ENCODE measurements at places on chromosomes 4 and X.

- DNase-seq, result no peak
These were observed 130.0 kb downstream of the AR start for GRCh38 chrX:67673741-67674274.

DNA sequence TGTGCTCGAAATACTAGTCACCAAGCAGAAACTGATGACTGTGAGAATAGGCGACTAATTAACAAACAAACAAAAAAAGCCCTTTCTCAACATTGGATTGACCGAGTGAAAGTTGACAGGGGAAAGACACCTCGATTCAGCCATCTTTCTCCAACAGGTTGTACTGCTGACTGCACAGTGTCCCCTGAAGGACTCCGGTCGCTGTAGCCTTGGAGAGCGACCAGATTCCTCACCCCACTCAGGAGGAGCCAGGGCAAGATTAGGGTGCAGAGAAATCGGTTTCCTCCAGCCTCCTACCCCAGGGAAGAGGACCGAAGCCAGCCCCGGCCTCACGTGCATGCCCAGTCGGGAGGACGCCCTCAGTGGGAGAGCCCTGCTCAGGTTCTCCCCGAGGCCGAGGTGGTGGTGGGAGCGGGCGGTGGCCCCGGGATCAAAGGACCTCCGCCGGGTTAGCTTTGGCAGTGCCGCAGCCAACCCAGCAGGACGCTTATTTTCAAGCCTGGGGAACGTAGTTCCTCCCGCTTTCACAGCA lies 1.1 kb upstream of the RAP1GDS1 start:
- DNase-seq, result no peak

GRCh38 chrX:138014577-138014976 lies 448.6 kb downstream of the ZIC3 start:
- DNase-seq, result no peak

DNA sequence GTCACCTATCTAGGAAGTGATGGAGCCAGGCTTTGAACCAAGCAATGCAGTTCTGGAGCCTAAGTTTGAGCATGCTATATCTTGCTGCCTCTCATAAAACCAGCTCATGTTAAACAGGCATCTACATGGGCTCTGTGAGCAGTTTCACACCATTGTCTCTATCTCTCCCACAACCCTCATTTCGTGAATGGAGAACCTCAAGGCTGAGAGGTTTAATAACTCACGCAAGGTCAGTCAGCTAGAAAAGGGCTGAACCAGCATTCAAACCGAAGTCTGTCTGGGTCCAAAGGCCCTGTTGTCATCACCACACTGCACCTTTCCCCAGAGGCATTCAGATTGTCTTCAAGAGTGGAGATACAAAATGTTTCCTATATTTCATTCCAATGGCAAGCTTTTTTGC lies 369.2 kb downstream of the MID1IP1 start:
- no peak for DNase-seq

DNA sequence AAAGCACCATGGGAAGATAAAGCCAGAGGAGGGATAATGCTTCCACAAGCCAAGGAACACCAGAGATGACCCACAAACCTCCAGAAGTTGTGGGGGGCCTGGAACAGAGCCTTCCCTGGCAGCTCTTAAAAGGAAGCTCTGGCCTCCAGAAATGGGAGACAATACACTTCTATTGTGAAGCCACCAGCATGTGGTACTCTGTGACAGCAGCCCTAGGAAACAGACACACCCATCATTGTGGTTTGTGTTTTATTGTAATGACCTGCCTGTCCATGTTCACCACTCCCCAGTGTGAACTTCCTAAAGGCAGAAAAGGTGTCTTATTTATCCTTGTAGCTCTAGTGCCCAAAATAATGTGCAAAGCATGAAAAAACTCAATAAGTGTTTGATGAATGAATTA lies 264.1 kb upstream of the GATB start:
- DNase-seq, result no peak

DNA sequence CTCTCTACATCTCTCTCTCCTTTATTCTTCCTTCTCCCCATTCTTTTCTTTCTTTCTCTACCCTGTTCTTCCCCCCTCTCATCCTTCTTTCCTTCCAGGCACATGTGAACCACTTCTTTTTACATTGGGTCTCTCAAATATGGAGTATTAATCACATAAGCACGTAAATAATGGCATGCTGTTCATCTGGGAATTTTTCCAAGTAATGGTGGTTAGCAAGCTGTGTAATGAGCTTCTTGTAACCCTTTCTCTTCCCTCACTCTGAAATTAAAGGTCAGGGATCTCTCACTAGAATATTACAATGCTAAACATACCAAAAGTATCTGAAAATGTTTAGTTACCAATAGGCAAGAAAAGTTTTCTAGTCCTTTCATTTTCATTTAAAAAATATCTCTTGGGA lies 239.9 kb upstream of the TEX13A start:
- DNase-seq, result no peak

- no peak for DNase-seq
These were observed 241.8 kb downstream of the GALNTL6 start for GRCh38 chr4:172055046-172055445.

DNA sequence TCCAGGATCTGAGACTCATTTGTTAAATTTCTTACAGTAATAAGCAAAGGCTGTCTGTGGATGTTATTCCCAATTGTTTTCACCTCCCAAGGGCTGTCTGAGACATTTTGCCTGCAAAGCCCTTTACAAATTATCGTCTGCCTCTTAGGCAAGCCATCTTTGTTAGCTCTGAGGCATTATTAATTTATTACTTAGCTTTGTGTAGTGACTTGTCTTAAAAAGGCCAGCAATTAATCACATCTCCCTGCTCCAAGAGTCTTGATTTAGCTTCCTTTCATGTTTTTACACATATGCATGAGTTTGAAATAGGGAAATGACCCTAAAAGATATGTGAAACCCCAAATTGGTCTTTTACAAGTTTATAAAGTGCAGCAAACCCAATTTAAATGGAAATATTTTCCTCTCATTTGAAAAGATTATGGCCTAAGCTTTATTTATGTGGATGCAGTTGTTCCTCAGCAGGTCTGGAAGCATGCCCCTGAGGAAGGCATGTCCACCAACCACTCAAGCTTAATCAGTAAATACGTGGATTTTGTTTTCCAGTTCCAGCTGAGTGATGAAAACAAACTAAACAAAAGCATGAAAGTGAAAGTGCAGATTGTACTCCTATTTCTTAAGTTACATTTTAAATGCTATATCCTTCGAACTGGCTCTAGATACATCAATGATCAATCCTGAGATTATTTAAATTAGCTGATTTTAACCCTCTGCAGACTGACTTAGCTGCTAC lies 173.6 kb upstream of the LNX1 start:
- no peak for DNase-seq

DNA sequence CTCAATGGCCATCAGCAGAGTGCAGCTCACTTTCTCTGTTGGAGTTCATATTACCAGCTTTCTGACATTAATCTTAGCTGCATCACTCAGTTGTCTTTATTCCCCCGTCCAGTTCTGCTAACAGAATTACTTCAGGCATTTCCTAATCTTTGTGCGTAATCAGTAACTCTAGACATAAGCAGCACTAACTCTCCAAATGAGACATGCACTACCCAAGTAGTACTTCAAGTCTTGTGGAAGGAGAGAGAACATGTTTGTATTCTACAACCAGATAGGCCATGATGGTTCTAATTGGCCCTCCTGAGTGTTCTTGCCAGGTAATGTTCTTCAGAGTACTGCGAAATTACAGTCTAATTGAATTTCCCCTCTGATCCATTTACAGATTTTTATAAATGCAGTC lies 448.5 kb upstream of the RPS6KA3 start:
- DNase-seq, result no peak

DNA sequence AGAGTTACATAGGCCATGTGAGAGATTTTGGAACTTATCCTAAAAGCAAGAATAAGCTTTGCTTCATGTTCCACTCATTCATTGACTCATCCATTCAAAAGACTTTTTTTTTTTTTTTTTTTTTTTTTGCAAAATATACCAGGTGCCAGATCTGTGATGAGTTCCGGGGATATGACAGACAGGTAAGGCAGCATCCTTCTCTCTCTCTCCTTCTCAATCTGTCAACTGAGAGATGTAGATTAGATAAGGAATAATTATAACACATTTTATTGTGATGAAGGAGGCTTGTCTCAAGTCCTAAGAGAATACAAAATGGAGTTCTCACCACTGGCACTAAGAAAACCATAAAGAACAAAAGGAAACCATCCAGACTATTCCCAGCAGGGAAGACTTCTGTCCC lies 190.2 kb upstream of the CPEB2 start:
- DNase-seq, result no peak

DNA sequence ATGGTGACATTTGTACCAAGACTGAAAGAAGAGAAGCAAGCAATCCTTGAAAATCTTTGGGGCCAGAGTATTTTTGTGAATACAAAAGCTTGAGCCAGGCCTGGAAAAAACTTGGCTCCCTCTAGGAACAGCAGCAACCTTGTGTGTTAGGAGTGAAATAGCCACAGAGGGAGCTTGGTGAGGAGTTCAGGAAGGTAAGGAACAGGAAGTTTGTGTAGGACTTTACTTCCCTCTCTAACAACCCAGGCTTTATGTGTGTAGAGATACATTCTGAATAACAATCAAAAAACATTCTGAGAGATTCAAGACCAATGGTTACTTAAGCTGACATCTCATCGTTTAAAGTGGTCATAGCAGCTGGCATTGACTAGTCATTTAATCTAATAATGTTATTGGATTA lies 668.5 kb downstream of the PCDH18 start:
- no peak for DNase-seq

DNA sequence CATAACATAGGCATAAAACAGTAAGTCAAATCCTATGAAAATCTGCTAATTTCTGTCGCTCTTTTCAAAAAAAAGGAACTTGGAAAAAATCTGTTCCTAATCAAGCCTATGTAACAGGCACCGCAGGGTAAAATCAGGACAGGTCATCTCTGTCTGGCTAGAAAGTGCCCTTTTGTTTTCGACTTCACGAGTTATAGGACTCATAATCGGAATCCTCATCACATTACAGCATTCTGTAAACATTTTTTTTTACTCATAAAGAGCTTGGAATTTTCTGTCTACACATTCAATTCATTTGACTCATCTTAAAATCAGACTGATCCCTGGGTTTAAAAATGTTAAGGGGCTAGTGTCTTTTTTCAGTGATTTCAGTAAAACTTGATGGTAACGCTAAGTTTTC lies 181.7 kb upstream of the TBC1D9 start:
- no peak for DNase-seq

DNA sequence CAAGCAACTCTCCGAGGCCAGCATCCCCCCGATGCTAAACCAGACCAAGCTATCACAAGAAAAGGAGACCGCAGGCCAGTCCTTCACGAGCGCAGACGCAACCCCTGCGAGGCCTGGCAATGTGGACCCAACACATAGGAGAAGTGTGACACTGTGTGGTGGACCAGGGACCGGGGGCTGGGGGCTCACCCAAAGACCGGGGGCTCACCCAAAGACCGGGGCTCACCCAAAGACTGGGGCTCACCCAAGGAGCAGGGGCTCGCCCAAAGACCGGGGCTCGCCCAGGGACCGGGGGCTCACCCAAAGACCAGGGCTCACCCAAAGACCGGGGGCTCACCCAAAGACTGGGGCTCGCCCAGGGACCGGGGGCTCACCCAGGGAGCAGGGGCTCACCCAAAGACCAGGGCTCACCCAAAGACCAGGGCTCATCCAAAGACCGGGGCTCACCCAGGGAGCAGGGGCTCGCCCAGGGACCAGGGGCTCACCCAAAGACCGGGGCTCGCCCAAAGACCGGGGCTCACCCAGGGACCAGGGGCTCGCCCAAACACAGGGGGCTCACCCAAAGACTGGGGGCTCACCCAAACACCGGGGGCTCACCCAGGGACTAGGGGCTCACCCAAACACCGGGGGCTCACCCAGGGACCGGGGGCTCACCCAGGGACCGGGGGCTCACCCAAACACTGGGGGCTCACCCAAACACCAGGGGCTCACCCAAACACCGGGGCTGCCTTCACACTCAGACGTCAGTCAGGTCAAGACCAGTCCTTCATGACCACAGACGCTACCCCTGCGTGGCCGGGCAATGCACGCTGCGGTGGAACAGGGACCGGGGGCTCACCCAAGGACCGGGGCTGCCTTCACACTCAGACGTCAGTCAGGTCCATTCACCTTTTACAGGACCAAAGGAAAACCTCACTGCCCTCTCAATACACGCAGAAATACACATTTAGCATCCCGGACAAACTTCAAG lies 32.9 kb downstream of the PPP2R3B start:
- DNase-seq, result no peak

- no peak for DNase-seq
These were observed 85.1 kb upstream of the ZCCHC13 start for GRCh38 chrX:74218895-74219294.

DNA sequence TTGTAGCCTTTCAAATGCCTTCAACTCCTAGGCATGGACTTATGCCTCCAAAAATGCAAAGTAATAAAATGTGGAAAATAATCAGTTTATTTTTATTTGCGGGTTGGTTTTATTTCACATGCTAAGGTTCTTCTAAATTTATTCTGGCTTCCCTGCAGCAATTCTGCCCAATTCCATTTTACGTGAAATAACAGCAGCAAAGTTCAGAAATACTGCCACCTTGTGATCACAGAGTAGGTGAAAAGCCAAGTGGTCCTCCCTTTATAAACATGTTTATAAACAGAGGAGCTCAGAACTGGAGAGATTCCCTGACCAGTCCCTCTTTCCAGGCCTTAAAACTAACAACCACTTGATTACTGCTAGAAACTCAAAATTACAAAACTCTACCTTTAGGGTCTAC lies 14.7 kb upstream of the DCHS2 start:
- no peak for DNase-seq

DNA sequence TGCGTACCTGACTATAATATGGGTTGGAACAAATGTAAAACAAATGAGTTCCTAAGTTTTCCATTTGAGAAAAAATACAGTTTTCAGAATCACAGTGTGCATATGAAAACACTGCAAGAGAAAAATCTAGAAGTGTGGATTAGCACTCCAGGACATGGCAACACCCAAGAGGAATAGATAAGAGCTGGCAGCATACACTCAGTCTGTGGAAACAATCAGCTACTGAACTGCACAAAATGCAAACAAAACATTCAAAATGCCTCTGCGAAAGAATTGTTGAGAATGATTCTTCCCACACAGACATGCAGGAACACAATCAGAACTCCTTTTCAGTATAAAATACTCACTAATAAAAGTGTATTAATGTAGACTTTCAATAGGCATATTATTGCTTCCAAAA lies 39.9 kb downstream of the ATP8A1 start:
- DNase-seq, result no peak

- DNase-seq, result no peak
These were observed 6.3 kb downstream of the IL15 start for GRCh38 chr4:141642711-141643110.

DNA sequence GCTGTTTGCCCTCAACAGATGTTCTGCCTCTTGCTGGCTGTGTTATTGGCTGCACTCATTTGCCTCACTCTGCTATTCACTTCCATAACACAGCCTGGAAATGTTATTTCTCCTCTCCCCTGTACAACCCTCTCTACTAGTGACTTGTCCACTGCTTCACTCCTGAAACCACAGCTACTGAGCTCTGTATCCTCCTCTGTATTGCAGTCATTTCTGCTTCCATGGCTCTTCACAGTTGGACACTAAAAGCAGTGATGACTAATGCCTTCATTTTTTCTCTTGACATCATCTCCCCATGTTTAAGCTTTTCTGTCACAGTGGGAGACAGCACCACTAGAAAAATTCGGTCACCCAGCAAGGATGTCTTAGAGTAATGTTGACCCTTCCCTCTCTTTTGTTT lies 123.0 kb upstream of the PPP1R2C start:
- no peak for DNase-seq

All from activated T-helper 2 cell treated with anti-CD3 and anti-CD28 coated beads, Interferon-gamma antibody, Interleukin-2, Interleukin-4, amounts not matched to agents 10 μg/mL and 5 μg/mL and 100 μg/mL, durations not matched to agents 14 hours and 24 hours and 36 hours (primary cell).